ENCODE measurements at places on chromosomes 1 and 21.
A peak's percentile ranks its signal among the peaks of the same experiment; 100 is the strongest.

DNA sequence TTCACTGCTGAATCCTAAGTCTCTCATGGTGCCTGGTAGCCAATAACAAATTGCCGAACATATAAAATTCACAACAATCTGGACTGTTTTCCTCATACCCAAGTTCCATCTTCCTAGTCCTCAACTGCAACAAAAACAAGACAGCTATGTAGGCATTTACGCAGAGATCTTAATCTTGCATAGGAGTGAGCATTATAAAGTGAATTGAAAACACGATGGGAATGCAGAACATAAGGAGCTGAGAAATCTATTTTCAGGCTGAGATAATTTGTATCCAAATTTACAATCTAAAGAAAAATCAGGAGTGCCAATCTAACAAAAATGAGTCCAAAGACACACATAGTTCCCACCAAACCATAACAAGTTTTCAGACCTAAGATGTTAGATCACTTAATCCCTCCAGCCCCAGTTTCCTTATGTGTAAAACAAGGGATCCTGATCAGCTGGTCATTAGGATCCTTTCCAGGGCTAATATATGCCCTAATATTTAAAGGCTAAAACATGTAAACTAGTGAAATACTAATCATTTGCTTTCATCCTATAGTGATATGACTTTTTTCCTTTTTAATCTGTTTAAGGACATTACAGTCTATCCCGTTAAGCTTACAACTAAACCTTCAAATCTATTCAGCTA, 1.9 kb downstream of the SLC16A1 start:
- no peak for DNase-seq

DNA sequence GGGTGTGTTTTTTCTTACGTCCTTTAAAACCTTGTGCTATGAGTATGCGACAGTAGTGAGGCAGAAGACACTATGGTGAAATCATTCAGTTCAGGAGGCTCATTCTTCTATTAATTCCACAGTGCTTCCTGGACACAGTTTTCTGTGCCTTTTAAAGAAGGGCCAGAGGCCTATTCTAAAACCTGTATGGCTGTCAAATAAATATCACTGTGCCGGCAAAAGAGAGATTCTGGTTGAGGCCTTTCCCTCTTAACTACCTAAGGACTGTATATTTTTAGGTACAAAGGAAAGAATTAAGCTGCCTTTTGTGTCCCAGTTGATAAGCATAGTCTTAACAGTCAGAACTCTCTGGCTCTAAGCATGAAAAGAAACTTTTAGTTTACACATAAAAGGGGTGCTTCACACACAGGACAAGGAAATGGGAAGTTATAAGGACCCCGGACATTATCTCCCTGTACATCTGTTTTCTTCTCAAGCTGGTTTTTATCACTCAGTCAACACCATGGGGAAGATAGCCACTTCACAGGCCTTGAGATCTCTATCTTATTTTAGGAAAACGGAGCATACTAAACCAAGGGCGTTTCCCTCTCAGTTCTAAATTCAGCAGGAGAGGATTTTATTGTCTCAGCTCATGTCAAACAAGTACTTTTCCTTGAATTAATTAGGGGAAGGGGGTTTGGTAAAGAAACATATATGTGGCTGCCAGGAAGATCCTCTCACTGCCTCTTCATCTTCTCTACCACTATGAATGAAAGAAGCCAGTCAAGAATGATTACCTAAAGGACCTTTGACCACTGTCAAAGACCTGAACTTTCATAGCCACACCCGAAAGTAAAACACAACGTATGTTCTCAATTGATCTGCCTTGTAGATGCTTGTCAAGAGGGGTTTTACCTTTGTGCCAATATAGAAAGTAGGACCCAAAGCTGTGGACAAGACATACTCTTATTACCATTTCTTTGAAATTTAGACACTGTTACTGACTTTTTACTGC, 71.4 kb upstream of the HSPA13 start:
- no peak for DNase-seq

DNA sequence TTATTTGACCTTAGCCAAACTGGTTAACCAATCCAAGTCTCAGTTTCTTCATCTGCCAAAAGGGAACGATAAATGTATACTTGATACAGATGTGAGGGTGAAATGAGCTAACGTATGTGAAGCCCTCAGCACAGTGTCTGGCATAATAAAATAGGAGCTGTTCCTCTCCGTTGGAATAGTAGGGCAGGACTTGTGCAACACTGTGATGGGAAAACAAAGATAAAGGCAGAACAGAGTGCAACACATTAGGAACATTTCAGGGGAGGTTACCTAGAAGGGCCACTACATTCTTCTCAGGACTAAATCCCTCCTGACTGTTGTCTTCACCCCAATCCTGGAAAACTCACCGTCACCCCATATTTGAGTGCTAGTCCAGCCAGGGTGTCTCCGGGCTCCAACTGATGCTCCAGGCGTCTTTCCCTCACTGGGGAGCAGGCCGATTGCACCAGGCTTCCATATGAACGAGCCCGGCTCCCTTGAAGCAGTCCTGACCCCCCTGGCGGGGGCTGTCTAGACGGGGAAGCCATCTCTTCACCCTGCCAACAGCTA, 896 bp downstream of the LYSMD1 start:
- DNase-seq, result no peak

DNA sequence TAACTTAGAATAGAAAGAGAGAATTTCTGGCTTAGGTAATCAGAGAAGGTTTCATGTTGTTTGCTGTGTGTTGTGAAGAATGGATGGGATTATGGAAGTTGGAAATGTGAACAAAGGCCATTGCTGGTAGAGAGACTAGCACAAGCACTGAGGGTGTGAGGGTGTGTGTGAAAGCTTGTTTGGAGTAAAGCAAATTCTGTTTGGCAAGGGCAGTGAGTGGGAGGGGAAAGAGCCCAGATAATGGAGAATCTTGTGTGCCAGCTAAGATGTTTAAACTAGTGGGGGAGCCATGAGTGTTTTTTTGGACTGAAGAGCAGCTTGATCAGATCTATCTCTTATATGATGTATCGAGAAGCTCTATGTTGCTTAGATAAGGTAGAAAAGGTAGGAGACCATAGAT, 107.1 kb downstream of the DISP1 start:
- DNase-seq, result no peak

- no peak for DNase-seq
These were observed 7.5 kb downstream of the FHAD1 start for GRCh38 chr1:15254559-15254958.

DNA sequence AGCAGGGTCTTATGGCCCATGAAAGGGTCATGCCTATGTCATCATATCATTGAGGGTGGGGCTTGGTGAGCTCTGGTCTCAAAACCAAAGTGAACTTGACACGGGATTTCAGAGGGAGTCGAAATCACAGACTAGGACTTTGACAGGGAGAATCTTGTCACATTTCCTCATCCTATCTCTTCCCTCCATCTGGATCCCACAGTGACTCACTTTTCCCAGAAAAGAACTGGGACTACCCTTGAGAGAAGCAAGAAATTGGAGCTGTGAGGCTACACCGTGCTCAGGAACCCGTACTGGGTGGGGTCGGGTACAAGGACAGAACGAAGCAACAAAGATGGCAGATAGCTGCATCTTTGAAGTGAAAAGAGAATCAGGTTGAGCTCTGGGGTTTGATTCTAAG, 69.5 kb downstream of the ZSCAN20 start:
- no peak for DNase-seq

- no peak for DNase-seq
These were observed 5.2 kb upstream of the PKNOX1 start for GRCh38 chr21:42969193-42969600.

DNA sequence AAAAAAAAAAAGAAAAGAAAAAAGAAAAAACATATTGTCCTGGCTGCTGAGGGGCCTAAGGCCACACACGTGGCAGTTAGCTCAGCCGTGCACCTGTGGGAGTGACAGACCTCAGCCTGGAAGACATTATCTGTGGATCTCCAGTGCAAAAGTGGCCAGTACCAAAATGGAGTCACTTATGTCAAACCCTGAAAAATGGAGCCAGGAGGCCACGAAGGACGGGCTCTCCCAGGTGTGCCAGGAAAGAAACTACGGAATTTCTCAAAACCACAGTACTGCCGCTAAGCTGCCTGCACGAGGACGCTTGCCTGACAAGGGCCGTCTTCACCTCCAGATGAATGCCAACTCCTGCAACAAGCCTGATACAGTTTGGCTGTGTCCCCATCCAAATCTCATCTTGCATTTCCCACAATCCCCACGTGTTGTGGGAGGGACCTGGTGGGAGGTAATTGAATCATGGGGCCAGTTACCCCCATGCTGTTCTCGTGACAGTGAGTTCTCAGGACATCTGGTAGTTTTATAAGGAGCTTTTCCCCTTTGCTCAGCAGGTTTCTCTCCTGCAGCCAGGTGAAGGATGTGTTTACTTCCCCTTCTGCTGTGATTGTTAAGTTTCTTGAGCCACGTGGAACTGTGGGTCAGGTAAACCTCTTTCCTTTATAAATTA, 5.3 kb upstream of the MIB2 start:
- DNase-seq, result no peak

DNA sequence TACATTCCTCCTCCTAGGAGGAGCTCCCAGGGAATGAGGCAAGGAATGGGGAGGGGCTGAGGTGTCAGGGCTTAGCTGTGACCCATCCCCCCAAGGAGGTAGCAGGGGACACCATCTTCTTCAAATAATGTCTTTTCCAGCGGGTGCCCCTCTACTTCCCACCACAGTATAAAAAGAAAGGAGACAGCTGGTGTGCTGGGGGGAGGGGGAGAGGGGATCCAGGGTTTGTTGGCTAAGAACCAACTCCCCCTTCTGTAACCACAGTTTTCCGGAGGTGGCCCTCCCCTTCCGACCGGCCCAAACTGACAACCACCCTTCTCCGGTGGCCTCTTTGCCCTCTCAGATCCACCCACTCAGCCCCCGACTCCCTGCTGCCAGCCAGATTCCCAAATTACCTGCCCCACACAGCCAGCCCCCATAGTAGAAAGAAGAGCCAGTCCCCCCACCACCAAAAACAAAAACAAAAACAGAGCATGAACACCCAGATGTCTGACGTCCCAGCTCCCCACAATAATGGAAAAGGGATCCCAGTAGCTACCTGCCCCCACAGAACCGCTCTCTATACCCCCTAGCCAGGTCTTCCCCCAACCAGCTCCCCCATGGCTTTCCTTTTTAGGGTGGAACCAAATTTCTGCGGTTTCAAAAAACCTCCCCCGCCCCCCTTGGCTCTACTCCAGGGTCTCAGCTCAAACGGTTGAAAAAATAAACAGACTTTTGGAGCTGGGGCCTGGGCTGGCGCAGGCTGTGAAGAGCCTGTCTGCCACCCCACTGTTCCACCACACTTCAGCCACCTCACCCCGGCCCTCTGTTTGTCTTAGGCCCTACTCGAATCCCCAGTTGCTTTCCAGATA, 2.1 kb downstream of the ARHGEF2 start:
- DNase-seq, result peak; percentile 44

DNA sequence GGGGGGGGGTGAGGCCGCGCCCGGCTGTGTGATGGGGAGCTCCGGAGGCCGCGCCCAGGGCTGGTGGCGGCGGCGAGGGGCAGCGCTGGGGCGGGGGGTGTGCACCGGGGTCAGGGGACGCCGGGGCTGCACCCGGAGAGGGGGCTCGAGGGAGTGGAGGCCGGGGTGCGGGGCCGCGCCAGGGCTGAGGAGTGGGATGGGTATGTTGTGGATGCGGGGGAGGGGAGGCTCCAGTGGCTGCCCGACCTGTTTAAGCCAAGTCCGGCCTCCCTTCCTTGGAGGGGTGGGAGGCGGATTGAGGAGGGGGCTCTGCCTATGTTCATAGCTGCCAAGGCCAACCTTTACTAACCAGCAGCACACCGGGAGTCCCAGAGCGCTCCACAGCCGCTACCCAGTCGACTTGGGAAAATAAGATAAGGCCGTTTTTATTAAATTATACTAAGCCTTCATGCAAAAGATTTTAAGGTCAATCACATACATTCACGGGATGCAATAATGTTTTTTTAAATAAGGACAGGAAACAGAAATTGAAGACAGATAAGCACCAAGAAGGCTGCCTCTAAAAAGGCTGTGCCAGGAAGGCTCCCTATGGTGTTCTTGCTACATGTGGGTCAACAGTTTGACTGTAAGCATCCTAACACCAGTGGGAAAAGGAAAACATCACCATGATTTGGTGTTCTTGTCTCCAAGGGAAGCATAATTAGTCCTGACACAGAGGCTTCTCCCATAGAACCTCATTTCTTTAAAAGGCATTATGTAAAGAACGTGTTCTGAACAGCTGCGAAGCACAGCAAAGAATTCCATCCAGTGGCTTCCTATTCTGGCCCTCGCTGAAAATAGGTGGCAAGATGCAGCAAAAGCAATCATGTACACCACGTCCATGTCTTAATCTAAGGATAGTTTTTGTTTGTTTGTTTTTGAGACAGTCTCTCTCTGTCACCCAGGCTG, 626 bp upstream of the HLCS start:
- DNase-seq, result no peak

- DNase-seq, result no peak
These were observed 83.1 kb upstream of the LYPLAL1 start for GRCh38 chr1:219090607-219091006.

DNA sequence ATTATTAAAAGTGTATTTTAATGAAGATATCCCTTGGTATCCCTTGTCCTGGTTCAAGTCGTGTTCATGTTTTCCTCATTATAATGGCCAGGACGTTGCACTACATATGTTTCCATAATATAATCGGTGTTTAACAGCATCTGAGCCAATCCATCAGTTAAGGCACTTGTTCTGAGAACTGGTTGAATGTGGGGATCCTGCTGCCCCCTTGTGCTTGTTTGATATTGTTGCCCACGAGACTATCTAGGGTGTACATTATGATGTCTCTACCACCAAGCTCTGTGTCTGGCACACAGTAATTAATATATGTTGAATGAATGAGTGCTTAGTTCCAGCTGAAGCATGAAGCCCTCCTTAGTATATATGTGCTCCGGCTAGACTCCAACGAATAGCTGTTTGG, 193.0 kb downstream of the CACNA1E start:
- peak; percentile 1 for DNase-seq

GRCh38 chr1:125087247-125087646, 3902.5 kb downstream of the SRGAP2C start:
- no peak for DNase-seq

DNA sequence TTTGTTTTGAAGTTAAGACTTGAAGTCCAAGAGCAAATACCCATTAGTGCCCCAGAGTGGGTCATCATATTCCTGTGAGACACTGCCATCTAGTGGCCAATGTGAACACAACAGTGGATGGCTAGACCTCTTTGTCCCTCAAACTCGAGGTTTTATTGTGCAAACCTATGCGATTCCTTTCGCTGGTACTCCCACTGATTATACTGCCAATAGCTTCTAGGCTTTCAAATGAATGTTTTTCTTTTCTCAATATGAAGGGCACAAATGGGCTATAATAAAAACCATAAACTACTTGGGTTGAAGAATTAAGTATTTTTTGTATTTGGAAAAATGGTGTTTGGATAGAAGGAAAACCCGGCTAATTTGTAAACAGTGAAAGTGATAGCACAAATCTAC, 100.4 kb upstream of the ZNF281 start:
- DNase-seq, result peak; percentile 50

- no peak for DNase-seq
These were observed 18.5 kb downstream of the NCF2 start for GRCh38 chr1:183571678-183572268.

GRCh38 chr1:98143403-98143802, 222.6 kb upstream of the DPYD start:
- no peak for DNase-seq

- no peak for DNase-seq
These were observed 13.8 kb downstream of the WLS start for GRCh38 chr1:68218490-68218889.

GRCh38 chr1:155913969-155914757, 3.0 kb upstream of the RIT1 start:
- DNase-seq, result no peak

GRCh38 chr1:247211339-247211738, 39.5 kb upstream of the ZNF124 start:
- DNase-seq, result no peak

GRCh38 chr1:31862071-31862470, 46.2 kb upstream of the SPOCD1 start:
- no peak for DNase-seq

Data from substantia nigra (tissue), 51 donors.